ENCODE measurements at places on chromosomes 3 and 15.

- DNase-seq: no peak
Observed at GRCh38 chr3:194773771-194774455, 88.2 kb downstream of the FAM43A start.

DNA sequence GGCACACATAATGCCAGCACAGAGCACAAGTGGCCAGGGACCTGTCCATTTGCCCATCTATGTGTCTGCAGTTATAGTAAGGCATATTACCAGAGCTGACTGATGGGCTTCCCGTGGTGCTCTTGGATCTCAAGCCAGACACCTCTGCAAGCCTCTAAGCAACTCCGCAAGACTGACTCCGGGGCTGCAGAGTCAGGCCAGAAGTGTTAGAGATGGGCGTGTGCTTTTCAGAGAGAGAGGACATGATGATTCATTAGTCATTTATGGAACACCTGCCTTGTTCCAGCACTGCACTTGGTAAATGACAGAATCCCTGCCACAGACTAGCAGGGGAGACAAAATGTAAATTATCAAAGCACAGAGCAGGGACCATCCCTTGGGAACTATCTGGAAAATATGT lies 559.0 kb downstream of the PDCD6IP start:
- DNase-seq: no peak

GRCh38 chr3:56754741-56755417 lies 46.9 kb downstream of the ARHGEF3 start:
- no peak for DNase-seq

GRCh38 chr3:133474251-133474801 lies 74.5 kb downstream of the BFSP2 start:
- no peak for DNase-seq

DNA sequence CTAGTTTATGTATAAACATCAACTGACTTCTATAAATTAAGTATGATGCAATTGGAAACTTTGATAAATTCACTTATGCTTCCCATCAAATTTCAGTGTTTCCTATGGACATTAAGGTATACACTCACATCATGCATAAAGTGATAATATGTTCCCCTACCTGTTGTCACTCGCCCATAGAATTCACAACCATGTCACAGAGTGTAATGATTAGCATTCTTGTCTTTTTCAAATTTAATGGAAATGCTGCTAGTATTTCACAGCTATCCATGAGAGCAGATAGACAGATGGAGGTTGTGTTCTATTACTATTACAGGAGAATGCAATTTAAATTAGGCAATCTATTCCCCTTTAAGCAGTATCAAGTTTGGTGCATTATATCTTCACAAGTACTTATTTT lies 984 bp downstream of the PLSCR4 start:
- no peak for DNase-seq

GRCh38 chr15:61126811-61127210 lies 102.3 kb downstream of the RORA start:
- no peak for DNase-seq

GRCh38 chr3:125050488-125051090 lies 5.2 kb downstream of the HEG1 start:
- DNase-seq: no peak

DNA sequence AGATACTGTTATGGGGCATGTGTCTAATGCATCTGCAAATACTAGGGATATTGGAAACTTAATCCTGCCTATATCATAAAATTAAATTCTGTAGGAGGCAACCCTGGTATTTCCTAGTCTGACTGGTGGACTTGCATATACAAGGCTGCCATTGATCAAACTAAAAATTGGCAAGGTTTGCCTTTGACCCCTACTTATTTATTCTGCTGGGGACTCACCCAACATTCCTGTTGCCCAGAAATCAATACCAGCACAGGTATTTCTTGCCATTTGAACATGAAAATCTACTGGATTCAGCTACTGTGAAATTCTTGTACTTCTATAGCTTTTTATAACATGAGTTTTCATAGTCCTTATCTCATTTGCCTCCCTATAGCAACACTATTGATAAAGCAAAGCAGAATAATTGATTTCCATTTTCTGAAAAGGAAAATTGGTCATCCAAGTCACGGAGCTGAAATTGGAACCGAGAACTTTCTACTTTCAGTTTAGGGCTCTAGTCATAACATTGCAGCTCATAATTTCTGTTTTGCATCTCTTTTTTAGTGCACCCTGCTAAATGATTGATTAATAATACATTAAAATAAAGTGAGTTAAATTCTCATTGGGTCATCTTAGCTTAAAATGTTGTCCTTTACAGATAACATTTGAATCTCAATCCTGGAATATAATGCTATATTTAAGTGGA lies 365.2 kb downstream of the MFSD1 start:
- DNase-seq: no peak

DNA sequence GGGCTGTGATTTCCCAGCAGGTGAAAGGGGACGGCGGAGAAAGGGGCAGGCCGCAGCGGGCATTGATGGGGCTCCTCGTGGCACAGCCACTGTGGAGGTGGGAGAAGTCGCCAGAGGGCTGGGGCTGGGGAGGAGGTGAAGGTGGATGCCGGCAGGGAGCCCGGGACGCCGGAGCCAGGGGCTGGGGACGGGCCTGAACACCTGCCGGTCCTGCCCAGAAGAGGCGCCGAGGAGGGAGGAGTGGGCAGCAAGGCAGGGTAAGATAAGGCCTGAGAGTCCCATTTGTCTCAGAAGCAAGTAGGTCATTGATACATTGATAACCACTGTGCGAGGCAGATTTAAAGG lies 571 bp upstream of the RARRES1 start:
- no peak for DNase-seq

DNA sequence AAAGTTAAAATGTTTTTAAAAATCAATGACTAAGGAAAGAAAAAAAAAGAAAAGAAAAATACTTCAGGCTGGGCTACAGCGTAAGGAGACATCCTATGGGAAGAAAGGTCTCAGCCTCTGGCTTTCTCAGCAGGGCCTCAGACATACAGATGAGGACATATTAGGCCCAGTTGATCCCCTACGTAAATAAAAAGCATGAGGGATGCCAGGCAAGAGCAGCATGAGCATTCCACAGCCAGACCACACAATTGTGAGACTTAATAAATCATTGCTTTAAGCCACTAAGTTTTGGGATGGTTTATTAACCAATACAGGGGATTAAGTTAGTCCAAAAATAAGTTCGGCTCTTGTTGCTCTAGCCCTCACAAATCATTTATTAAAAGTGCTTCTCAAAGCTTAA lies 394.1 kb upstream of the NECTIN3 start:
- DNase-seq: no peak
